ENCODE measurements at places on chromosomes 4 and X. TPM values are rescaled to one million over a fixed set of nuclear protein-coding genes. Genes with fewer than 3 reads are reported as not detected.
A peak's percentile ranks its signal among the peaks of the same experiment; 100 is the strongest.

DNA sequence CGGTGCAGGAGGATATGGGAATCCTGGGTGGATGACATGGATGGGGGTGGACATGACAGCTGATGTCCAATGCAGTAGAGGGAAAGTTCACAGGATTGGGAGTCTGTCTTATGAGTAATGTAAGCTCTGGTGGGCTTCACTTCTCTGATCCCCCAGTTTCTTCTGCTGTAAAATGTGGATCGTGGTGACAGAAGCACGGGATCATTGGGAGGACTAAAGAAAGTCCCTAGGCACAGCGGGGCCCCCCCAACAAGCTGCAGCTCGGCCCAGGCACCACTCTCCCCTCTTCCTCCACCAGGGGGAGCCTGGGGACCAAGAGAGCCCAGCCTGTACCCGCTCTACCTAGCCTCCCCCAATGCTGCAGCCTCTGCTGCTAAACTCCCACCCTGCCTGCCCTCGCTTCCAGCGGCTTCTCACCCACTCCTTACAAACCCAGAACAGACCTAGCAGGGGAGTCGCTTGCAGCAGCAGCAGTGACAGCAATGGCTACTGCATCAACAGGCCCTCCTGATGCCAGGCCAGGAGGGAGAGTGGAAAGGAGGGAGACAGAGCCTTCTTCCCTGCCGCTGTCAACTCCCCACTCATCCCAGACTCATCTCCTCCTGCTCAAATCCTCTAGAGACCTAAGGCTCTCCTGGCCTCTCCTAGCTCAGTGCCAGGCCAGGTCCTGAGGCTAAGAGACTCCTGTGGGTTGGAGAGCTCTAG is 36.1 kb upstream of the IQSEC2 start:
- H3K27ac ChIP-seq = no peak overlapping the region
- no peak for DNase-seq
- peaks cover 27% of the 10 kb centered on the region for H3K4me1 ChIP-seq
- no peaks in the 10 kb centered on the region for H3K36me3 ChIP-seq

DNA sequence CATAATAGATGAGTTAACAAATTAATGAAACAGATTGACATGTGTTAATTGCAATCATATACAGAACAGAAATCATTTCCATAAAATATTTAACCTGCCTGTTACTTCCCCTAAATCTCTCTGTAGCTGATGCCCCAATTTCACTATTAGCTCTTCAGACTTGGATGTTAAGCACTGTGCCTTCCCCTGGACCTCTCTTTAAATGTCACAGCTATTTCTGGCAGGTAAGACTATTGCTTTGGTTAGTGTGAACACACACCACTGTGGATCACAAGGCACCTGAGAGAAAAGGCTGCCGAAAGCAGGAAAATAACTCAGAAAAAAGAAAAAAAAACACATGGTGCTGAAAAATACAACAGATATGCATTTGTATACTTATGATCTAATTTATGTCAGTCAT is 91.3 kb downstream of the SNCA start:
- no peaks in the 10 kb centered on the region for H3K27me3 ChIP-seq
- DNase-seq = no peak
- no peak overlapping the region for H3K27ac ChIP-seq
- no peaks in the 10 kb centered on the region for H3K4me1 ChIP-seq

Gene P2RY8
- total RNA-seq = 2.2 TPM

DNA sequence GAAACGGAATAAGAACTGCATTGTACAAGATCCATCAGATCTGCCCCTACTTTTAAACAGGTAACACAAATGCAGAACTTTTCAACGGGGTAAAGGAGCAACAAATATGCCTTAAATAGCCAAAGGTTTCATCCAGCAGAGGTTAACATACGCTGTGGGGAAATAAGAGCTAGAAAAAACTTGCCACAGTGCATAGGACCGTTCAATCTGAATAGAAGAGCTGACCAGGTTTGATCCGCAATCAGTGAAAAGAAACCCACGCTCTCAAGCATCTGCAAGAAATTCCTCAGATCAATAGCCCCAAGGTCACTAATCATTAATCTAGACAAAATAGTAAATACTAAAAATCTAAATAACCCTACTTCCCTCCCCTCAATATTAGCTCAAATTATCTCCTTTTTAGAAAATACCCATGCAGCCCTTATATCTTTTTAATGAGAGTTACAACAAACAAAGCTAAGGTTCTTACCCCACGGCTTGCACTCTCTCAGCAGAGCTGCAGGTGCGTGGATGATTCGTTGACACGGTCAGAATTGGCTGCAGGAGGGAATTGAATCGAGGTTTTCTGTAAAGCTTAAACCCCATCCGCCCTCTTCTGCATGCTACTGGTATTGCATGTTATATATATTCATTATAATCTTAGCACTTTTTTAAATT is at the start of gene TLR10:
TSS of gene TLR10 (minus strand) at position 539 of the 657 bp plus-strand sequence. CDS start 7,400 bp downstream, outside the sequence.
- no peak for DNase-seq
- H3K4me3 ChIP-seq = no peak within 1 kb of the TSS
- H3K4me1 ChIP-seq = no peaks in the 10 kb centered on the region

GRCh38 chr4:185881430-185881829 is 69.4 kb upstream of the SORBS2 start:
- H3K4me1 ChIP-seq = no peaks in the 10 kb centered on the region
- no peak overlapping the region for H3K27ac ChIP-seq
- no peaks in the 10 kb centered on the region for H3K27me3 ChIP-seq
- DNase-seq = no peak

Gene CXorf65
- total RNA-seq = not detected

GRCh38 chr4:56705966-56706365 is 24.9 kb upstream of the HOPX start:
- DNase-seq = no peak
- no peaks in the 10 kb centered on the region for H3K36me3 ChIP-seq
- no peak overlapping the region for H3K27ac ChIP-seq
- H3K27me3 ChIP-seq = no peaks in the 10 kb centered on the region
- no peaks in the 10 kb centered on the region for H3K4me1 ChIP-seq
- no peak overlapping the region for H3K4me3 ChIP-seq

DNA sequence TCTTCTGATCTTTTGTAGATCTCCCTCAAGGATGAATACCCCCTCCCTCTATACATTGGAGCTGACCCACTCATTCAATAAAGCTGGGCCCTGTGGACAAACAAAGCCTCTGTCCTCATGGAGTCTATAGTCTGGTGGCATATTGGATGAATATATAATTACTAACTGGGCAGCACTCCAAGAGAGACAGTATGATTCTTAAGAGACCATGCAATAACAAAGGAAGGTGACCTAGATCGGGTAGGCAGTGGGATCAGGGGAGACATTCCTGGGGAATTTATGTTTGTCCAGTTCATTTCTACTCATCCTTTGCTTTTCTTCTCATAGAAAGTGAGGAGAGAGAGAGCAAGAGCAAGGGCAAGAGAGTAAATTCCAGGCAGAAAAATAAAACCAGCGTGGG is 23.5 kb upstream of the CXCL13 start:
- H3K36me3 ChIP-seq = no peaks in the 10 kb centered on the region
- H3K4me1 ChIP-seq = no peaks in the 10 kb centered on the region
- H3K27me3 ChIP-seq = no peaks in the 10 kb centered on the region
- no peak for DNase-seq
- no peak overlapping the region for H3K4me3 ChIP-seq

- no peak for DNase-seq
- no peak overlapping the region for H3K4me3 ChIP-seq
- no peak overlapping the region for H3K27ac ChIP-seq
- H3K4me1 ChIP-seq = no peaks in the 10 kb centered on the region
- no peaks in the 10 kb centered on the region for H3K36me3 ChIP-seq
These were observed 18.0 kb downstream of the CRMP1 start for GRCh38 chr4:5874811-5875449.

Gene MAGED4B
- 10.1 TPM for total RNA-seq

GRCh38 chr4:8380511-8381415 is 59.8 kb downstream of the ACOX3 start:
- no peaks in the 10 kb centered on the region for H3K27me3 ChIP-seq
- H3K4me1 ChIP-seq = peaks cover 25% of the 10 kb centered on the region
- no peak overlapping the region for H3K4me3 ChIP-seq
- H3K36me3 ChIP-seq = peaks cover 70% of the 10 kb centered on the region
- no peak overlapping the region for H3K27ac ChIP-seq
- DNase-seq = no peak

GRCh38 chr4:24328711-24329110 is 255.6 kb downstream of the DHX15 start:
- H3K36me3 ChIP-seq = no peaks in the 10 kb centered on the region
- DNase-seq = peak; percentile 60
- H3K4me1 ChIP-seq = no peaks in the 10 kb centered on the region
- H3K27ac ChIP-seq = no peak overlapping the region

DNA sequence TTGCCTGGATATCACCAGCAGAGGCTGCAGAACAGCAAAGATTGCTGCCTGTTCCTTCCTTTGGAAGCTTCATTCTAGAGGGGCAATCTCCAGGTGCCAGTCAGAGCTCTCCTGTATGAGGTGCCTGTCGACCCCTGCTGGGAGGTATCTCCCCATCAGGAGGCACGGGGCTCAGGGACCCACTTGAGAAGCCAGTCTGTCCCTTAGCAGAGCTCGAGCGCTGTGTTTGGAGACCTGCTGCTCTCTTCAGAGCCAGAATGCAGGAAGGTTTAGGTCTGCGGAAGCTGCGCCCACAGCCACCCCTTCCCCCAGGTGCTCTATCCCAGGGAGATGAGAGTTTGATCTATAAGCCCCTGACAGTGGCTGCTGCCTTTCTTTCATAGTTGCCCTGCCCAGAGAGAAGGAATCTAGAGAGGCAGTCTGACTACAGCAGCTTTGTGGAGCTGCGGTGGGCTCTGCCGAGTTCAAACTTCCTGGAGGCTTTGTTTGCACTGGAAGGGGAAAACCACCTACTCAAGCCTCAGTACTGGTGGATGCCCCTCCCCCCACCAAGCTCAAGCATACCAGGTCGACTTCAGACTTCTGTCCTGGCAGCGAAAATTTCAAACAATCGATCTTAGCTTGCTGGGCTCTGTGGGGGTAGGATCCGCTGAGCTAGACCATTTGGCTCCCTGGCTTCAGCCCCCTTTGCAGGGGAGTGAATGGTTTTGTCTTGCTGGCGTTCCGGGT is 57.9 kb downstream of the DKK2 start:
- DNase-seq = no peak
- no peaks in the 10 kb centered on the region for H3K27me3 ChIP-seq
- H3K36me3 ChIP-seq = no peaks in the 10 kb centered on the region
- H3K4me3 ChIP-seq = no peak overlapping the region

GRCh38 chr4:1478766-1479355 is 72.6 kb upstream of the NKX1-1 start:
- H3K4me3 ChIP-seq = no peak overlapping the region
- no peaks in the 10 kb centered on the region for H3K36me3 ChIP-seq
- H3K27me3 ChIP-seq = no peaks in the 10 kb centered on the region

DNA sequence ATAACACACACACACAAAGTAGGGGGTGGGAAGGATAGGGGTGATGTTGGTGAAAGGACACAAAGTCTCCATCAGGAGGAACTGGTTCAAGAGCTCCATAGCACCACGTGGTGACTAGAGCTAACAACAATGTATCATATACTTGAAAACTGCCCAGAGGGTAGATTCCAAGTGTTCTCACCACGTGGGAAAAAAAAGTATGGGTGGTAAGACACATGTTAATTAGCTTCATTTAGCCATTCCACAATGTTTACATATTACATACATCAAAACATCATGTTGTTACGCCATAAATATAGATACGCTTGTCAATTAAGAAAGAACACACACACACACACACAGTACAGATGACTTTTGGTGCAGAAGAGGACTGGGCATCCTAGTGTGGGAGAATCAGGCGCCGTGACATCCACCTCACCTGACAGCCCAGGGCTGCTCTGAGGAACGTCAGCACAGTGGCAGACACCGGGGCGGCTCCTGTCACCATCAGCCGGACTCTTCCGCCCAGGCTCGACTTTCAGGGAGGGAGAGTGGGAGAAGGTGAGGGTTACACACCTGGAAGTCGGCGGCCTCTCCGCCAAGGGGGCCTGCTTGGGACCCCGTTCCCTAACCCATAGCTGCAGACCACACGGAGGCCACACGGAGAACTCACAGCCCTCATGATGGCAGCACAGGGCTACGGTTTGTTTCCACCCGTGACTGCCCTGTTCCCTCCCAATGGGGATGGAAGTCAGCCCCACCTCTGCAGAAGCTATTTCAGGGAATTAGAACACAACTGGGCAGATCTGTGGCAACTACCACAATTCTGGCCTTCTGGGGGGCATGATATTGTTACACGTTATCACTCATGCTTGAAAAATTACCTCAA is 31.8 kb upstream of the CENPU start:
- H3K36me3 ChIP-seq = peaks cover 100% of the 10 kb centered on the region
- H3K4me3 ChIP-seq = no peak overlapping the region
- DNase-seq = no peak
- H3K4me1 ChIP-seq = peaks cover 10% of the 10 kb centered on the region
- no peaks in the 10 kb centered on the region for H3K27me3 ChIP-seq
- no peak overlapping the region for H3K27ac ChIP-seq

DNA sequence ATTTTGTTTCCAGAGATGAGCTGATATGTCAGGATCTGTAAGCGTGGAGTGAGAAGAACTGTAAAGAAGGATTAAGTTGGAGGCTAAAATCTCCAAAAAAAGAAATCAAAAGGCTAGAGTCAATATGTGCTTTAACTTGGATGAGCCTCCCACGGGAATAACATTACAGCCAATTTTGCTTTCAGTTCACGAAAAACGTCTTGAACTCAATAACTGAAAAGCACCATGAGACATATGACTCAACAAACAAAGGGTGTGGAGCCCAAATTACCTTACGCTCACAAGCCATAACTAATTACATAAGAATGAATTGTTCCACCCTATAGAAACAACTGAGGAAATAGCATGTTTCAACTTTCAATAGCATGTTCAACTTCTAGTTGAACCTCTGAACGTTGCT is 22.3 kb downstream of the TMPRSS11D start:
- H3K27ac ChIP-seq = no peak overlapping the region
- H3K36me3 ChIP-seq = no peaks in the 10 kb centered on the region
- DNase-seq = no peak
